ENCODE measurements at places on chromosomes 4 and X.
A peak's percentile ranks its signal among the peaks of the same experiment; 100 is the strongest.

DNA sequence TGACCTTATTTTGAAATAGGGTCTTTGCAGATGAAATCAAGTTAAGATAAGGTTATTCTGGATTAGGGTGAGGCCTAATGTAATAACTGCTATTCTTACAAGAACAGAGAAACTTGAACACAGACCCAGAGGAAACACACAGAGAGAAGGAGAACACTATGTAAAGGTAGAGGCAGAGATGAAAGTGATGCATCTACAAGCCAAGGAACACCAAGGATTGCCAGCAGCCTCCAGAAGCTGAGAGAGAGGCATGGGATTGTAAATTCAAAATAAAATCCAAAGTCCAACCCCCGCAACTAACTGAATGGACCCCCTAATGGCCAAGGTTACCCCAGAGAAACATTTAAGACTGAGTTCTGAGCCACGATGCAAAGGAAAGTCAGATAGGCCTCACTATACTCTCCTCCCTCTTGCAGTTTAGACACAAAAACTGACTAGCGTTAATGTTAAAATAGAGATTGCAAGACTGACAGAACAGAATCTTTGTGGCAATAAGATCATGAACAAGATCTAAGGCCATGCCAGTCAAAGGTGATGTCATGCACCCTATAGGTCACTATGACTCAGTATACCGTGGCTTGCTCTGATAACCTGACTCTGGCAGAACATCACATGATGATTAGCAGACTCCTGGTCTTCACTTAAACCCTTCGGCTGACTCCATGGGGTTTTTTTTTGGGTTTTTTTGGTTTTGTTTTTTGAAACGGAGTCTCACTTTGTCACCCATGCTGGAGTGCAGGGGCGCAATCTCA lies 42.9 kb downstream of the DDX60L start:
- DNase-seq: no peak

- peak; percentile 28 for DNase-seq
Observed at GRCh38 chr4:186029571-186030398, 39.2 kb upstream of the TLR3 start.

- DNase-seq: no peak
Observed at GRCh38 chr4:143667461-143667860, 33.0 kb downstream of the FREM3 start.

- DNase-seq: no peak
Observed at GRCh38 chr4:139764182-139764581, 98.6 kb downstream of the MGST2 start.

DNA sequence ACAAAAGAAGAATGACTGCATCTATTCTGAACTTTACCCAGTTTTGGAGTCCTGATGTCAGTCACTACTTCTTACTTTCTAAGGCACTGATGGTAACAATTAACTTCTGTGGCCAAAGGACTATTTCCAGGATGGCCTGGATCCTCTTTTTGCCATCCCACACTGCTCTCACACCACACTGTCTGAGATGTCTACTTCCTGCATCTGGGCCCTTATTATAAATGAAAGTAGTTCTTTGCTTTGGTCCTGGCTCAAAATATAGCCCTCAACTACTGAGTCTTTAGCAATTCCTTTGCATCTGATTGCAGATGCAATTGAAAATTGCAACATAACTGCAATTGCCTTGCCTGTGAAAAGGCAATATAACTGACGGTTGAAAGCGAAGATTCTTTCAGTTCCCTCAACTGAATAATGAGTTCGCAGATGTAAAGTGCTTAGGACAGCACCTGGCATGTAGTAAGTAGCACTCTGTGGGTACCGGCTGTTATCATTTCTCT lies 44.2 kb downstream of the COQ2 start:
- DNase-seq: no peak

GRCh38 chr4:128853741-128854140 lies 44.2 kb downstream of the JADE1 start:
- no peak for DNase-seq

DNA sequence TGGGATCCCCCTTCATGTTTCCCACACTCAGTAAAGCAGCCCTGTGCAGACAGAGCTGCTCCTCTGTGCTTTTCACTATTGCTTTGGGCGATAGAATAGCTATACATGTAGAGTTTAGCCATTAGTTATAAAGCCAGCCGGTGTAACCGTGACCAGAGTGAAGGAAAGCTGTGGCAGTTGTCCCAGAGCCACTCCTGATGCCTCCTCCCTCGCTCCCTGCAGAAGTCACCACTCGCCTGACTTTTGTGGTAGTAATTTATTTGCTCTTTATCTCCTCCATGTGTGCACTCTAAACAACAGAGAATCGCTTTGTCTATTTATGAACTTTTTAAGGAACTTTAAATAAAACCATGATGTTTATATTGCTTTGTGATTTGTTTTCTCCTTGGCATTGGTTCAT lies 41.8 kb upstream of the WWC2 start:
- DNase-seq: no peak

GRCh38 chr4:57182132-57182874 lies 72.1 kb upstream of the IGFBP7 start:
- no peak for DNase-seq

GRCh38 chr4:174686826-174687225 lies 142.2 kb downstream of the GLRA3 start:
- DNase-seq: no peak

- no peak for DNase-seq
Observed at GRCh38 chr4:17619416-17620105, 5.1 kb downstream of the MED28 start.
